ENCODE measurements at places on chromosomes 6 and 20.

GRCh38 chr6:88730611-88731011, 232.8 kb downstream of the RNGTT start:
- no peak for DNase-seq

DNA sequence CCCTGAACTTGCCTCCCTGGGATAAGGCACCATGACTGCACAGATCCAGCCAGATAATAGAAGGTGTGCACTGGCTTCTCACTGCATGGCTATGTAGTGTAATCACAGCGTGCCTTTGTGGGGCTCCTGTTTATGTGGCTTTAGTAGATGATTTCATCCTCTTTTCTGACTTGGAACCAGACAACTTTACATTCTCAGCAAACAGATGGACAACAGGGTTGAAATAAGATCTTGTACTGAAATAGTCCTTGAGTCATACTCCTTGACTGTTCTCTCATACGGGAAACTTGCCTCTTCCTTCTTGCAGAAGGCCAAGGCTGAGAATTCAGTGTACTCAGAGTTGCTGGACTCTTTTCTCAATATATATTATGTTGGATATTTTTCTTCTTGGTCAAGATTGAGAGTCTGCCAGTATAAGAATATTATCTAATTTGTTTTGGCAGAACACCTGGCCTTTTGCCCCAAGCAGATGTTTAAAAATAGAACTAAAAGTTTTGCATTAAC, 25.0 kb upstream of the RNF144B start:
- DNase-seq, result no peak

GRCh38 chr6:166597711-166598440, 11.4 kb upstream of the RAMACL start:
- DNase-seq, result no peak

DNA sequence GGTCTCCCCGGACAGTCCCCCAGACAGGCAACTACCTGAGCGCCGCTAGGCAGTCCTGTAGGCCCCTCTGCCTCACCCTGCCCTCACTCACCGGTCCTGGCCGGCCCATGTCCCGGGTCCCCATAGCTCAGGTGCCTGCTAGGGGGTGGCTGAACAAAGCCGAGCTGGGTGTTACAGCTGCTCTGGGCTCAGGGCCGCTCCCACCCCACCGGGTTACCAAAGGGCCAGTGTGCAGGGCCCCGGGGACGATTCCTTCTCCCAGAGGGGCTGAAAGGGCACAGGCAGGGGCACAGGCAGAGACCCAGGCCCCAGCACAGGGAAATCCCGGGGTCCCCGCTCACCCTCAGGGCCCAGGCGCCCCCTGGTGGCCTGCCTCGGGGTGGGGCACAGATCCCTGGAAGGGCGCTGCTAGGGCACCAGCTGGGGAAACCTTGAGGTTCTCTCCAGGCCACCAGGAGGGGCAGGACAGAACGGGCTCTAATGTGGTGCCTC, 118.4 kb downstream of the GRM4 start:
- DNase-seq, result peak; percentile 46

- no peak for DNase-seq
Observed at GRCh38 chr6:132446855-132447241, 45.6 kb upstream of the MOXD1 start.

- no peak for DNase-seq
Observed at GRCh38 chr20:10864076-10864672, 190.4 kb upstream of the JAG1 start.

DNA sequence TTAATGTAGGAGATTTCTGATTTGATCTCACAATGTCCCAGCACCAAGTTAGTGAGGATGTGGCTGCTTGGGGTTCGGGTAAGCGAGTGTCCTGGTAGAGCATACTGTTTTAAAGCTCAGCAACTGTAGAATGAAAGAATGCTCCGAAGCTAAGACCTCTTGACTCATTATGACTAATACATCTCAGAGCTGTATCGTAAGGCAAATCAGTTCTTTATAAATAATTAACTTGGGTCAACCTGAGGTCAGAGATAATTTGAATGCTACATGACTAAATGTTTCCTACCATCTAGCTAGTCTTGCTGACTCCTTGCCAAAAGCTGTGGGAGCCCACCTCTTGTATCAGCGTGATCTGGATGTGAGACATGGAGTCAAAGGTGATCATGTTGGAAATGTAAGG, 128.8 kb upstream of the PDE7B start:
- DNase-seq, result no peak

GRCh38 chr6:163745536-163746400, 331.2 kb downstream of the QKI start:
- DNase-seq, result no peak

DNA sequence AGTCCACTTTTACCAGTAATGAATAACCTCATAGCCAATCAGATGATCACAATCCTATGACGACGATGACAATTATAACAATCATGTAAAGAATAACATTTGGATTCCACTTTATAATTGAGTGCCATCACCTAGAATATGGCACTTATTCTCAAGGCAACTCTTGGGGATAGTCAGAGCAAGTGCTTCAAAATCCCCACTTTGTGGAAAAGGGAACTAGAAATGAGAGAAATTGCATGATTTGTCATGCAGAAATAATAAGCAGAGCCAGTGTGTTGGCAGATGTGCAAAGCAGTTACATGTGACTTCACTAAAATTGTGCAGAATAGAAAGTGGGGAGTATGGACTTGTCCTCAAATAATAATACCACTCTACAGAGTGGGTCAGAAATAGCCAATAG, 41.3 kb downstream of the FRK start:
- no peak for DNase-seq

DNA sequence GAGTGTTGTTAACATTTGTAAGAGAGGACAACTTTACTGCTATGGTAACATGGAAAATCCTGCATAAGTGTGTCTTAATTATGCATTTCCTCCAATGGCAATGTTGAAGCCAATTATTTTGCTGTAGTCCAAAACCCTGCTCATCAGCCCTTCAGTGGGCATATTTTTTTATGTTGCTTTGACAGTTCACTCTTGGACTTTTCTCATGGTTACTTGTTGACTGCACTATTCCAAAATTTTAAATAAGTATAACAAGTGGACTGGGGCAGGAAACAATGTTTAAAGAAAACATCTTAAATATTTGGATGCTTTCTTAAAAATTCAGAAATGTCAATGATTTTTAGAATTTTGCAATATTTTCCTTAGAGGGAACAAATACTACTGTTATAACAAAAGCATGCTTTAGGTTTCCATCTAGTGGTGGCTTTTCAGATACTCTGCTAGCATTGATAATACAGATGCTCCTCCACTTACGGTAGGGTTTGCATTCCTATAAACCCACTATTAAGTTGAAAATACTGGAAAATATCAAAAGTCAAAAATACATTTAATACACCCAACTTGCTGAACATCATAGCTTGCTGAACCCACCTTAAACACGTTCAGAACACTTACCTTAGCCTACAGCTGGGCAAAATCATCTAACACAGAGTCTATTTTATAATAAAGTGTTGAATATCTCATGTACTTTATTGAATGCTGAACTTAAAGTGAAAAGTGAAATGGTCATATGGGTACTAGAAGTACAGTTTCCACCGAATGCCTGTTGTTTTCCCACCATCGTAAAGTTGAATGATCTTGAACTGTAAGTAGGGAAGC, 86.4 kb downstream of the ADGRG6 start:
- peak; percentile 13 for DNase-seq

GRCh38 chr20:43723186-43723585, 3.6 kb downstream of the GTSF1L start:
- DNase-seq, result no peak

GRCh38 chr6:7986219-7986618, 75.6 kb upstream of the TXNDC5 start:
- no peak for DNase-seq

- no peak for DNase-seq
Observed at GRCh38 chr6:42158631-42159030, 14.5 kb upstream of the GUCA1A start.

DNA sequence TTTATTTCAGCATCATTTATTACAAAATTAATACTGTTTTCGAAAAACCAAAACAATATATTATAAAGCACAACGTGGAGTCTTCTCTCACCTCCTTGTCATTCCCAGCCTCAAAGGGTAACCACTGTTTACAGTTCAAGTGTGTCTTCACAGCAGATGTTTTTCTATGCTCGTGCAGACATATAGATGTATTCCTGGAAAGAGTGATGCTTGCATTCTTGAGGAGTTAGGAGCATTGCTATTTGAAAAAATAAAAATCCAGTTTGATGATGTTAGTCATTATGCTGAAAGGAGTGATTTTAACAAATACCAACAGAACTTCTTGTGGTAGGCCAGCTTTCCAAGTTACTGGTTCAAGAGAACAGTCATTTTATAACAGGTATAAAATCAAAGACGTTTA, 234.9 kb downstream of the BCKDHB start:
- DNase-seq, result no peak

DNA sequence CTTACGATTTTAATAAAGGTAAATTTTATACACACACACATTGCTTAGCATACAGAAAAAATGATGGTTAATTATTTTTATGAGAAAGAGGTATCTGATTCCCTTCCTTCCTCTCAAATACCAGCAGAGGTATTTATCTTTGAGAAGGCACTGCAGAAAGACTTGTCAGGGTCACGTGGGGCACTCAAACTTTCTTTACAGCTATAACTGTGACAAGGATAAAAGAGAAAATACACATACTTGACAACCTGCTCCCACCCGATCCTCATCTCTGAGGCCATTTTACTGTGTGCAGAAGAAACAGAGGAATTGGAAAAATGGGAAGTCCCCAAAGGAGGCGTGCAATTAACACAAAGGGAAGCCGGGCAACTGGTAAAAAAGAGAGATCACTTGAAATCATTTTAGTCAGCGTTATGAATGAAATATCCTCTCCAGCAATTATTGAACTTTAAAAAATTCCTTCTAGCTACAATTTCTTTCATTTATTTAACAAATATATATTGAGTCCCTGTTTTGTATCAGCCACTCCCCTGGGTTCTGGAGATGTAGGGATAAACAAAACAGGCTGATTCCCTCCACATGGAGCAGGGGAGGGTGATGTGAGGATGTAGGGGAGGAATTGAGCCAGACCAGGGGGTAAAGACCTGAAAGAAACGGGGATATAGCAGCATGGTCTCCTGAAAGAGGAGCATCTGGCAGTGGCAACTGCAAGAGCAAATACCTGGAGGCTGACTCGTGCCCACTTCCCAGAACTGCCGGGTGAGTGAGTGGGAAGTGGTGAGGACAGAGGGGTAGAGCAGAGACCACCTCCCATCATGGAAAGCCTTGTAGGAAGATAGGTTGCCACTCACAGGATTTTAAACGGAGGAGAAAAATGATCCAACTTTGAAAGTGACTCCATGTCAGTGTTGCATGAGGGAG, 510.3 kb downstream of the KIF16B start:
- no peak for DNase-seq

- no peak for DNase-seq
Observed at GRCh38 chr6:11189865-11190624, 42.4 kb downstream of the NEDD9 start.

GRCh38 chr6:13681305-13682061, 30.2 kb downstream of the RANBP9 start:
- peak; percentile 28 for DNase-seq

DNA sequence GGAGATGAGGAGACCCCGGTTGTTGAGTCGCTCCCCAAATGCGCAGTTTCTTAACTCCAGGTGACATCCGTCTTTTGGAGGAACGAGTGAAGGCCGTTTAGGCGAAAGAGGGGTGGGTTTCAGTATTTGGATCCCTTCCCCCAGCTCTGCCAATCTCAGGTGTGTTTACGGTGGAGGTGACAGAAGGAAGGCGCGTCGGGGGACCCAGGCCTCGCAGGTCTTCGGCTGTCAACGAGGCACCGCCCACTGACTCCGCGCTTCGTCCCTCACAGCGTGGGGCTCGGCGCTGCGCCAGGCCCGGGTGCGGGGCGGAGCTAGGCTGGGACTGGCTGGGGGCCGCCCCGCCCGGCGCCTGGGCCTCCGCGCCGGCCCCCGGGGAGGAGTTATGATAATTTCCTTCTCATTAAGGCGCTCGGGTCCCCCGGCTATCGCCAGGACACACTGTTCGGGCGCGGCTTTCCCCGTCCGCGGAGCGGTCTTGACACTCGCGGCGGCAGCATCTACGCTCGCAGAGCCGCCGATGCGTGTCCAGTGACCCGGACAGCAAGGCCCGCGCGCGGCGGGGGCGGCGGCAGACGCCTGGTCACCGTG, at the start of gene TFAP2C:
Gene TFAP2C, plus strand, starts transcription at position 434 of the 591 bp plus-strand sequence. CDS start 239 bp downstream, outside the sequence.
- DNase-seq, result peak; percentile 37

DNA sequence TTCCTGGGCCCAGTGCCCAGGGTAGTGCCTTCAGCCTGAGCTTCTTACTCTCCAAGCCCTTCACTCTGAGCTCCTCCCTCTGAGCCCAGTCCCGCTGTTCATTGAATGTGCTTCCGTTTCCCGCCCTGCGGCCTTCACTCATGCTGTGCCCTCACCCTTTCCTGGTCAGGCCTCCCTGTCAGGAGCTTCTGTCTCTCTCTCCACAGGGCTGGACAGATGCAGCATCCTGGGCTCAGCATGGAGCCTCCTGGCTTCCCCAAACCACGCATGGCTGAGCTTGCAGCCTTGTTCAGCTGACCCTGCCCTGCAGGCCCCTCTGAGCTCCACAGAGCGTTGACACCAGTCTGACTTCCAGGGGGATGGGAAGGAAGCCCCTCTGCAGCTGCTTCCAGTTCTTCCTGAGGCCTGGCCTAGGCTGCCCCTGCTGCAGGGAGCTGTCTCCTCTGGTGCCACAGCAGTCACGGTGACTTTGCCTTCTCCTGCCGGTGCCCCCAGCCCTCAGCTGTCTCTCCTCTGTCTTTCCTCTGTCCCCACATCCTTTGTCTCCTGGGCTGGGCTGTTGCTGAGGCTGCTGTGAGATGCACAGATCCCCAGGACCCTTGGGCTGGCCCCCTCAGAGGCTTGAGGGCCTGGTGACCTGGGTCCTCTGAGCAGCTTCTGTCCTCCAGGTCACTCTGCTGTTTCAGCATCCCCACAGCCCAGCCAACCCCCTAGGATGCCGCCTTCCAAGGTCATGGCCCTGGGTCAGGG, 7.9 kb upstream of the MYT1 start:
- no peak for DNase-seq

DNA sequence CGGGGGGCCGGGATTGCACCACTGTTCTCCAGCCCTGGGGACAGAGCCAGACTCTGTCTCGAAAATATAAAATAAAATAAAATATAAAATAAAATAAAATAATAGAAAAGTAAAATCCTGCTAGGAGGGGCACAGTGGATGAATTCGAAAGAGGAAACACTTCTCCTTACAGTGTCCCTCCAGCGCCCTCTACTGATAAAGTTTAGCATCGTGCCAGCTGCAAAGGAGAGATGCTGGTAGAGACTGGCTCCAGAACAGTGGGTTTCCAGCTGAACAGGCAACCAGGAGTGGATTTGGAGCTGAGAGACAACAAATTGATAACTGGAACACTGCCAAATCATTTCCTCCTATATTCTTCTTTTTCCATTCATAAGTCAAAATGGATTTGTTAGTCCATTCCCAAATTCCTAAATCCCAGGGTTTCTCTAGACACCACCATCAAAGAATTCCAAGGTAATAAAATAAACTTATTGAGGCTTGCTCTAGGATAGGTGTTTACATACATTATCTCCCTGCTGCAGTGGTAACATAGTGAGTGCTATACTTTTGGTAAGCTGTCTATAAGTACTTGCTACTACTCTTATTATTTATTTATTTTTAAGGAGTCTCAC, 31.7 kb upstream of the TBPL1 start:
- DNase-seq, result peak; percentile 76

- peak; percentile 71 for DNase-seq
Observed at GRCh38 chr6:42100029-42100901, 42.2 kb downstream of the C6orf132 start.

Data from activated CD4-positive, alpha-beta T cell treated with anti-CD3 and anti-CD28 coated beads, Interleukin-2, amount 50 U/mL, for 16 hours (primary cell).